Smooth muscle cell of the brain vasculature (primary cell): ENCODE measurements at places on chromosomes 13 and 19.

- no peak for DNase-seq
These were observed 128.7 kb downstream of the MAB21L1 start for GRCh38 chr13:35347679-35348205.

DNA sequence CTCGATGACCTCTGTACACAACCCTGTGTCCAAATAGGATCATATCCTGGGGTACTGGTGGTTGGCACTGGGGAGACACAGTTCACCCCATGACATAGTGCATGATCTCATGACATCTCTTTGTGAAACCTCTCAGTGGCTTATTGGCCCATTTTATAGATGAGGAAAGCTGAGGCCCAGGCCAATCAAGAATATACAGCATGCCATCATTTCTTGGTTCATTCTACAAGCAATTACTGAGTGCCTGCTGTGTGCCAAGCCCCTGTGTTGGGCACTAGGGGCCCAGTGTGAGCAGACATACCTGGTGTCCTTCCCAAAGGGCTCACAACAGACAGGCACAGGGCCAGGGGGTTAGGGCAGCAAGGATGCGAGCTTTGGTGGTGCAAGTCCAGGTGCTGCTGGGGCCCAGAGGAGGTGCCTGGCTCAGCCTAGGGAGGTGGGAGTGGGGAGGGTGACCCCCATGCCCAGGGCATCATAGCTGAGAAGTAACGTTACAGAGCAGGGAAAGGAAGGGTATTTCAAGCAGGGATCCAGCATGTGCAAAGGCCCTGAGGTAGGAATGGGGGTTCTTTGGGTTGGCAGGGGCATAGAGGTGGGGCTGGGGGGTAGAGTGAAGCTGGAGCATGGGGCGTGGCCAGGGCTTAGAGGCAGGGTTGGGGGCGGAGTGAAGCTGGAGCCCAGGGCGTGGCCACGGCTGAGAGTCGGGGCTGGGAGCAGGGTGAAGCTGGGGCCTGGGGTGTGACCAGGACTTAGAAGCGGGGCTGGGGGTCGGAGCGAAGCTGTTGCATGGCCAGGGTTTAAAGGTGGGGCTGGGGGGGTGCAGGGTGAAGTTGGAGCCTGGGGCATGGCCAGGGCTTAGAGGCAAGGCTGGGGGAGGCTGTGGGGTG lies 20.7 kb downstream of the COLGALT1 start:
- no peak for DNase-seq

DNA sequence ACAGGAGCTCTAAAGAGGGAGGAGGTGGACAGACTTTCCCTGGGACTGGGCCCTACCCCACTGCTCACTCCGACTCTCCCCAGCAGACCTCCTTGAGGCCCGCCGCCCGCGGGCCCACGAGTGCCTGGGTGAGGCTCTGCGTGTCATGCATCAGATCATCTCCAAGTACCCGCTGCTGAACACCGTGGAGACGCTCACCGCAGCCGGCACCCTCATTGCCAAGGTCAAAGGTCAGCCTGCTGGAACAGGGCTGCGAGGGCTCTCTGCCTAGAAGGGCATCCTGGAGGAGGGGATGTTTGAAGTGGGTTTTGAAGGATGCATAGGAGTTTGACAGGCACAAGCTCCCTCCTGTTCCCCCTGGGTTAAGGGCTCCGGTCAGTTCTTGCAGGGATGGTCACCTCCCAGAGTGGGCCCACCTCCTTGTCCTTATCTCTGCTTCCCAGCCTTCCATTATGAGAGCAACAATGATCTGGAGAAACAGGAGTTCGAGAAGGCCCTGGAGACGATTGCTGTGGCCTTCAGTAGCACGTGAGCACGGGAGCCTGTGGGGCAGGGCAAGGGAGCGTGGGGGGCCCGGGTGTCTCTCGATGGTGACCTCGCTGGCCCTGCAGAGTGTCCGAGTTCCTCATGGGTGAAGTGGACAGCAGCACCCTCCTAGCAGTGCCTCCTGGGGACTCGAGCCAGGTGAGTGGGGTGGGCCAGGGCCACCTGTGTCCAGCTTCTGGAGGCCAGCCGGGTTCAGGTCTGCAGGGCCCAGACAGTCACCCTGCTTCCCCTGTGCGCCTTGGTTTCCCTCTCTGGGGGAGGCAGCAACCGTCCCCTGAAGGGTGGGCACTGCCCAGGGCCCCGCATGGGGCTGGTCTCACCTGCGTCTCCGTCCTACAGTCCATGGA lies 6.3 kb downstream of the ARHGAP45 start:
- no peak for DNase-seq

DNA sequence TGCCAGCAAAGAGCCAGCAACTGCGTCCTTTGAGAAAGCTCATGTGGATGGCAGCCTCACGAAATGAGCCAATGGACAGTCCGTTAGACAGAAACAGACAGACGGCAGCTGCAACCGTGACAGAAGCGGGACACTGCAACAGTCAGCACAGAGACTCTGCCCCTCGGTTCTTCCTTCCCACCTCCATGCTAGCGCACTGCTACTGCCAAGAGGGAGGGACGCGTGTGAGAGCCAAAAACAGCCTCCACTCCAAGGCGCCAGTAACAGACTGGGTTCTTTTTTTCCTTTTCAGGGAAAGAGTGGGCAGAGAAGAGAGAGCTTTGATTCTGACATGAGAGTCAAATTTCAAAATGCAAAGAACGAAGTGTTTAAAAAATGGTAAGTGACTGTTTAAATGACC lies 77.5 kb downstream of the SERP2 start:
- no peak for DNase-seq

DNA sequence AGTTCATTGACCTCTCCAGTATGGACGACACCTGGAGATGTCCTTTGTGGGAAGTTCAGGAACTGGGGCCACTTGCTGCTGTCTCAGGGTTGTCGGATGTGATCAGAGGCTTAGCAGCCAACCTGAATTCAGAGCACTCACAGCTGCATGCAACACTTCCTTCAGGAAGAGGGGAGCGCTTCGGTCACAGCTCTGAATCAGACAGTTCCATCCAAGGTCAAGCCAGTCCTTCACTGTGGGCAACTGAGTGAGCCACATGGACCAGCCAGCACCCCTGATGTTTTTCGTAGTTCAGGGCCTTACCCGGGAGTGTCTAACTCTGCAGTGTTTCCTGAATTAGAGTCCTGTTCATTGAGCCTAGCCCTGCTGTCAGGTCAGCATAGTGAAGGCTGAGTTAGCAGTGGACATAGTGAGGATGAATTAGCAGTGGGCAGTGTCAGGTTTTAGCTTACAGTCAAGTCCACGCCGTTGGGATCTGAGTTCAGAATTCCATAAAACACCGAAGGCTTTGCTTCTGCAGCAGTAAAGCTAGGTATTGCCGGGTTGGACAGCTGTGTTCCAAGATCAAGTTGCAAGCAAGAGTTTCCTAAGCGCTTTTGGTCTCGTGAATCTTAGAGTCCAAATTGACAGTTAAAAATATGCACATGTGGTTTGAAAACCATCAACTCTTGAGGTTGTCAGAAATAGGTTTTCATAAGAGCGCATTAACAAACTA lies 5.1 kb downstream of the ZNF555 start:
- no peak for DNase-seq

- DNase-seq = no peak
These were observed 7.4 kb upstream of the TEX29 start for GRCh38 chr13:111312944-111313590.

DNA sequence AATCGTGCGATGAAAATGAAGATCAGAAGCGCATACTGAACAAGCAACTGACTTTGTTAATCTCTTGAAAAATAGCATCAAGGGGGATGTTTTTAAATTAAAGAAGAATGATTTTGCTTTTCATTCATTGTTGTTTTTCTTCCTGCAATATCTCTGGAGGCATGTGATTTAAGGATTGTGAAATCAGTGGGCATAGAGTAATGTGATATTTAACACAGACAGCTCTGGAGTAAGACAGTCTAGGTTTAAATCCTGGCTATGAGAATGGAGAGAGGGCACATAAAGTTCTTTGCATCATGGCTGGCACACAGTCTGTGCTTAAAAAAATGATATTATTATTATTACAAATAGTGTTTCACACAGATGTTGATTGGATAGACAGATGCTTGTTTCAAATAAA lies 243.1 kb upstream of the NBEA start:
- no peak for DNase-seq

GRCh38 chr19:34838753-34839431 lies 65.9 kb upstream of the ZNF599 start:
- no peak for DNase-seq

DNA sequence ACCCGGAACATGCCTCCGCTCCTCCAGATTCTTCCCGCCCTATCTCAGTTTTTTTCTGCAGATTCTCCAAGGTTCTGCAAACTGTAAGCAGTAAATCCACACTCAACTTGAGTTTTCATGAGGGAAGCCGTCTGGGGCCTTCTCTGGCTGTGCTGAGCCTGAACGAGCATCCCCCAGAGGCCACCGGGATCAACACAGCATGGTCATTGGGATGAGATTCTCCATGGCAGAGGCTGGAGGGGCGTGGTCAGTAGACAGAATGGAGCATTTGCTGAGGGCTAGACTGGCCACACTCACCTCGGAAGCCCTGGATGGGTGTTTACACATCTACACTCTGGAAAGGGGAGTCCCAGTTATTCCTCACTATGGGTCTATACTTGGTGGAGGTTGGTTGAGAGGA lies 2.3 kb upstream of the LILRA4 start:
- no peak for DNase-seq

- DNase-seq = no peak
These were observed 41.6 kb downstream of the TEX29 start for GRCh38 chr13:111361873-111362648.

GRCh38 chr19:10230173-10230860 lies 814 bp downstream of the S1PR2 start:
- no peak for DNase-seq

- DNase-seq = no peak
These were observed 257.0 kb downstream of the ENOX1 start for GRCh38 chr13:43529796-43530195.

GRCh38 chr13:113417836-113418721 lies 35.2 kb downstream of the ADPRHL1 start:
- DNase-seq = no peak

DNA sequence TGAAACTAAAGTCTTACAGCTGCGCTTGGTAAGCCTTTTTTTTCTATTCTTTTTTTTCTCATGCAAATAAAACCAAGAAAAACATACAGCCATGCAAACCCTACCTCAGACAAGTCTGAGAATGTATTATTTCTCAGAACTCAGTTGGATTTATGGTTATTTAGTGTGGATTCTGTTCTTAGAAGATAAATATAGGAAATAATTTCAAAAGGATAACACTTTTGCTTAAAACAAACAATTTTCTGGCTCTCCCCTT lies 40.7 kb upstream of the TNFSF11 start:
- no peak for DNase-seq

DNA sequence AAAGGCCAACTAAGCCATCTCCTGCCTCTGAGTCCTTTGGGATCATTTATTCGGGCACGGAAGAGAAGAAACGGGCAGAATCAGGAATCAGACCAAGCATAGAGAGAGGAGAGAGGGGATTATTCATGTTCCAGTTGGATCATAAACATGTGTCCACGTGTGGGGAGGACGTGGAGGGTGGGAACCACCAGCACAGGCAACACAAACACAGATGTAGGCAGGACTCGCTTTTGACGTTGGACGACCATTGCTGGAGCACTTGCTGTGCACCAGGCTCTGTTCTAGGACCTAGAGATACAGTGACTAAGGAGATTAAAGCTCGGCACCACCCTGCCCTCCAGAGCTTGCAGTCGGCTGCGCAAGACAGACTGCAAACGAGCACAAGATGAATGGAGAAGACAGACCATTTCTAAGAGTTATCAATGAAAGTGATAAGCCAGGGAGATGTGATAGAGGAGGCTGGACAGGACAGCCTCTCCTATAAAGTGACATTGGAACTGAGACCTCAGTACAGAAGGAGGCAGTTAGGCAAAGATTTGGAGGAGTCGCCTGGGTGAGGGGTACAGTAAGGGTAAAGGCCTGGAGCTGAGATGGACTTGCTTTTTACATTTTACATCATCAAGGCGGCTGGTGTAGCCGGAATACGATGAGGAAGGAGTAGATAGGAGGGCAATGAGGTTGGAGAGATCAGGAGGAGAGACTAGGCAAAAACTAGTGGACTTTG lies 716 bp downstream of the SH2D3A start:
- no peak for DNase-seq

DNA sequence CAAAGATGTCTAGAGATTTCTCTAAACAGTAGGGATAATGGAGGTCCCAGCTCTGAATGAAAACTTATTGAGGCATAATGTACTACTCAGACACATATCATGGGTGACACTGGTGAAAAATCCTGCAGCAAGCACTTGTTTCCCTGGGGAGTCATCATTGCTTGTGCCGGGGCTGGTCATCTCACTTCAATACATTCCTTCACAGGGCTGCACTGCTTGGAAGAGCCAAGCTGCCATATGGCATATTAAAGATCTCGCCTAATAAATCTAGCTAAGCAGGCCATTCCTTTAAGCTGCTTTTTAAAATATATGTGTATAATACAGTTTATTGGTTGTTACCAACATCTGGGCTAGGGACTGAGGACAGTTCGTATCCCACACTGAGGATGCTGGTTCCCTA lies 332.2 kb upstream of the GPC6 start:
- no peak for DNase-seq

DNA sequence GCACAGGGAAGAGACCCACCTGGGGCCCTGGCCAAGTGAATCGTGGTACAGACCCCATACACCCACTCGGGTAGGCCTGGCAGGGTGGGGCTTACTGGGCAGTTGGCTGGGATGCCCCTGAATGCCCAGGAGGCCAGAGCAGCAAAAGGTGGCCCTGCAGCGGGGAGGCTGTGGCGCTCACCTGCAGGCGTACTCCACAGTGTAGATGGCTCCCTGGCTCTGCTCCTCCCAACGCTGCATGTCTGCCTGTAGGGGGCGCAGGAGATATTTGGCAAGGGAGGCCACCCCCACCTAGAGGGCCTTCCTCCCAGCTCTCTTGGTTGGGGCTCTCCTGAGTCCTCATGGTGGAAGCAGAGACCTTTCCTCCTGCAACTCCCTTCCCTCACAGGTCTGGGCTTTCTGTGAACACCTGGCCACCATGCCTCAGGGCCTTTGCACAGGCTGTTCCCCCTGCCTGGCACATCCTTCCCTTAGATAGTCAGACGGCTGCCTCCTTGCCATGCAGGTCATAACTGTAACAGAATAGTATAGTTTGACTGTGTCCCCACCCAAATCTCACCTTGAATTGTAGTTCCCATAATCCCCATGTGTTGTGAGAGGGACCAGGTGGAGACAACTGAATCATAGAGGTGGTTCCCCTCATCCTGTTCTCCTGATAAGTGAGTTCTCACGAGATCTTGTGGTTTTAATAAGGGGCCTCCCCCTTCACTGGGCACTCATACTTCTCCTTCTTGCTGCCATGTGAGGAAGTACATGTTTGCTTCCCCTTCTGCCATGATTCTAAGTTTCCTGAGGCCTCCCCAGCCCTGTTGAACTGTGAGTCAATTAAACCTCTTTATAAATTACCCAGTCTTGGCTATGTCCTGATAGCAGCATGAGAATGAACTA lies 5.9 kb downstream of the BORCS8 start:
- no peak for DNase-seq
